Brain pericyte (primary cell): ENCODE measurements at places on chromosomes 5 and 9.

DNA sequence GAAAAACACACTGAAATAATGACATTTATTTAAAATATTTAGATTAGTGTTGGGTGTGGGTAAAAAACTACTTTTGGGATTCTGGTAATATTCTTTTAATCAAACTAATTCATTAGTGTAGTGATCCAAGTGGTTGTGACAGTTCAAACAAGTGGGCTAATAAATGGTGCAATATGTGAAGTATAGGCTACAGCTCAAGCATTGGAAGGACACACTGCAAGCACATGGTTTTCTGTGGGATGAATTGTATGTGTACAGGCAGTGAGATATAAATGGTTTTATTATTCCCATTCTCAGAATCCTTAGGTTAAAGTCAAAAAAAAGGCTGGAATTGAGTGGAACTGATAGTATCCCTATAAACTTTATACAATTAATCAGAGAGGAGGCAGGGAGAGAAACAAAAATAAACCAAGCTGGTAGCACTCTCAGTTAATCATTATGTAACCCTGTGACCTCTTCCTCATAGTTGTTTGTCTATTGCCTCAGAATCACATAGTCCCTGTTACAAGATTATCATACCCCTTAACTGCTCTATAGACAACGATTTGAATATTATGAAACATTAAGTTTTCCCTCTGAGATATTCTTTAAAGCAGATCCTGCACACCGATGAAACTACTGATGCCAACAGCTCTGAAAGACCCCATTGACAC is 1755.4 kb upstream of the ACO1 start:
- DNase-seq, result no peak

DNA sequence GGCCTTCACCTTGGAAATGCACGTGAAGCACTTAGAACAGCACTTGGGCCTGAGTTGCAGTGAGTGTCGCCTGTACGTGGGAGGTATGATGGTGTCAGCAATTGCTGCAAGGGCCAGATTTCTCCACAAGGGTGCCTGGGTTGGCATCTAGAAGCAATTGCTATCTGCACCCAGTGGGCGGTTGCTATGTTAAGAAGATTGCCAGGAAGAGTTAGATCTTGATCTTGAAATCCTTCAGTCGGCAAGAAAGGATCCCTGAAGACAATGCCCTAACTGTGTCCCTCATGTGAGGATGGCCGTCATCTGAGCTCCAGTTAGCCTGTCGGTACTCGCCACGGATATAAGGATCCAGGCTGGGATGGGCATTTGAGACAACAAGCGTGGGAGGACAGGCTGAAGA is 62.9 kb downstream of the MAMDC2 start:
- no peak for DNase-seq

DNA sequence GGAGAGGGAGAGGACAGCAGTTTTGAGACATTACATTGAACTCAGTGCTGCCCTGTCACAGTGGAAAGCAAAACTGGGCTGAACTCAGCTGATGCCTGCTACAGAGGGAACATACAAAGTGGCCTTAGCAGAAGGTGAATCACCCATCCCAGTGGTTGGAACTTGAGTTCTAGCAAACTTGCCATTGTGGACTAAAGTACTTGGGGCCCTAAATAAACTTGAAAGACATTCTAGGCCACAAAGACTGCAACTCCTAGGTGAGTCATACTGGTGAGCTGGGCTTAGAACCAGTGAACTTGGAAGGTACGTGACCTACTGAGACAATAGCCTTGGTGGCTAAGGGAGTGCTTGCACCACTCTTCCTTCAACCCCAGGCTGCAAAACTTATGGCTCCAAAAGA is 155.7 kb upstream of the RIOK2 start:
- DNase-seq, result no peak

GRCh38 chr5:111945535-111945934 is 188.5 kb upstream of the NREP start:
- no peak for DNase-seq

DNA sequence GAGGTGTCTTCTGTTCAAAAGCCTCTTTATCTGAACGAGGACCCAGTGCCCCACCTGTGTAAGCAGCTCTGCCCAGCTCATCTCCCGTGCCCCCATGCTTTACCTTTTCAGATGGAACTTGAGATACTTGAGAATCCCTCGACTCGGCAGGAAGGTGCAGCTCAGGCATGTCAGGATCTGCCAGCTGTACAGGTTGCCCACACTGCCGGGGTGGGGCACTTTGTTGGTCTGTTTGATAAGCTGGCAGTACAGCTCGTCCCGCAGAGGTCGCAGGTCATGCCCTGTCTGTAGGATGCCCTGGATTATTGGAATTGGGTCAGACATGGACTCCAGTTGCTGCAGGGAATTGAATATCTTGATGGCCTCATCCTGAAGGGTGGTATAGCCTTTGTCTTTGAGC is 58.0 kb upstream of the RETREG1 start:
- DNase-seq, result no peak

GRCh38 chr9:121194730-121195129 is 6.9 kb downstream of the RAB14 start:
- no peak for DNase-seq

DNA sequence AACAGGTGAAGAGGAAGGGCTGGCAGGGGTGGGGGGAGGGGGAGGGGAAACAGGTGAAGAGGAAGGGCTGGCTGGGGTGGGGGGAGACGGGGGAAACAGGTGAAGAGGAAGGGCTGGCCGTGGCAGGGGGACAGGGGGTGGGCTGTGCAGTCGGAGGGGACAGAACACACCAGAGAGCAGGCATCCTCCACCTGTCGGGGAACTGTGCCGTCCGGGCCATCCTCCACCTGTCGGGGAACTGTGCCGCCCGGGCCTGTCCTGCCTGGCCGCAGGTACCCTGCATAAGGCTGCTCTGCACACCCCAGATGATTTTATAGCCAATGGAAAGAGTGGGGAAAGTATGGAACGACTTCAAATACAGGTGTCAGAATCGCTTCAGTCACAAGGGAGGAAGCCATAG is 32.5 kb upstream of the PPP1R26 start:
- no peak for DNase-seq

DNA sequence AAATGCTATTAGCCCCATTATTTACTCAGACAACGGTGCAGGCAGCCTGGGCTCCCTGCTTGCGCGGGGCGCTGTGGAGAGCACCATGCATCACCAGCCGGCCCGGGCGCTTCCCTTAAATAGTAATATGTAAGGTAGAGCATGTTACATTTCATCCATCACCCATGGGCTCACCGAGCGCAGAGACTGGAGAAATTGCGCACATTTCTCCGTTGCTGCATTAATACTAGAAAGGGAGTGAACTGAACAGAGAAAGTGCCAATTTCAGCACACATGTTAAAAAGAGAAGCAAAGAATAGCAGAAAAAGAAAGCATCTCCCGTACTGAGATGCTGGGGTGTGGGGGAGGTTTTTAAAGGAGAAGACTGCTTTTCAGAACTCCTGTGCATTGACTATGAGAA is 400.3 kb downstream of the ZSWIM6 start:
- no peak for DNase-seq

DNA sequence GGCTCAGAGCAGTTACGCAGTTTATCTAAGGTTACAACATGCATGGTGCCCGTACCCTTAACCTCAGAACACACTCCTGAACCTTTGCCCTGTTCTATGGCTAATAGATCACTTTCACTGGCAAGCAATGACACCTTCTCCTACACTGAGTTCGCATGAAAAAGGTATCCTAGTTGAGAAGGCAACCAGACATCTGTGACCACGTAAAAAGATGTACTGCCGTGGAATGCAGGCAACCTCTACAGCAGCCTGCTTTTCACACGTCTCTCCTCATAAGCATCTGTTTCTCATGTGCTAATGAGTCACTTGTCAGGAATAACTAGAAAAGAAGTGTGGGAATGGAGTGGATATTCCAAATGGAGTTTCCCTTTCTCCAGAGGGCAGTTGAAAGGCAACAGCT is 71.4 kb downstream of the FBXO38 start:
- DNase-seq, result no peak

DNA sequence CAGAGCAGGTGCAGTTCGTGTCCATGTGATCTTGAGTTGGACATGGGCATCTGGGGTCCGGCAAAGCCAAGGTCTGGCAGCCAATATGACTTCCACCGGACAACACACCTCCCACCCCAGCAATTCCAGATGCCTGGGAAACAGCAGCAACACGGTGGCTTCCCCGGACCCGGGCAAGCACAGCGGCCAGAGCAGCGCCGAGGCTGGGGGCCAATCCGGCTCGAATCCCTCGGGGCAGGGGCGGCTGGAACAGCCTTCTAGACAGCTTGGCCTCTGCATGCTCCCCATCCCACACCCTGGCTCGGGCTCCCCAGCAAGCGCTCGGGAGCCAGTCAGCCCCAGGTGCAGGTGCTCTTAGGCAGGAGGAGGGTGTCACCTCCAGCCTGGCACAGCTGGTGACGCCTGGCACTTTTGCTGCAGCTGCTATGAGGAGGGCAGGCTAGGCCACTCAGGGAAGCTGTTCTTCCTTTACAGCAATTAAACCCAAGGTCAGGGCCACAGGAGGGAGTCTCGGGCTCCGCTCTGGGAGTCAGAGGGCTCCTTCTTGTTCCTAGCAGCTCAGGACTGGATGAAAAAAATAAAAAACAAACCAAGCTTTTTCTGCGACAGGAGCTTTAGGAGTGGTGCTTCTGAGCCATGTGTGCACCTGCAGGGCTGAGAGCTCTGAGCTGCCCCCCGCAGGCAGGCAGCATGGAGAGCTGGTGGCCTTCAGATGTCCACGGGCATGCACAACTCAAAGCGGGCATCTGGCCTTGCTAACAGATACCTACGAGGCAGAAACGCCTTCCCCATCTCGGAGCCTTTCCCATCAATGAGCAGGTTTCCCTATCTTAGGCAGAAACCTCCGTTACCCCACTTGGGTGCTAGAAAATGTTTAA is 28.2 kb downstream of the DBH start:
- DNase-seq, result no peak

- no peak for DNase-seq
These were observed 12.0 kb upstream of the DAP start for GRCh38 chr5:10772901-10773585.

DNA sequence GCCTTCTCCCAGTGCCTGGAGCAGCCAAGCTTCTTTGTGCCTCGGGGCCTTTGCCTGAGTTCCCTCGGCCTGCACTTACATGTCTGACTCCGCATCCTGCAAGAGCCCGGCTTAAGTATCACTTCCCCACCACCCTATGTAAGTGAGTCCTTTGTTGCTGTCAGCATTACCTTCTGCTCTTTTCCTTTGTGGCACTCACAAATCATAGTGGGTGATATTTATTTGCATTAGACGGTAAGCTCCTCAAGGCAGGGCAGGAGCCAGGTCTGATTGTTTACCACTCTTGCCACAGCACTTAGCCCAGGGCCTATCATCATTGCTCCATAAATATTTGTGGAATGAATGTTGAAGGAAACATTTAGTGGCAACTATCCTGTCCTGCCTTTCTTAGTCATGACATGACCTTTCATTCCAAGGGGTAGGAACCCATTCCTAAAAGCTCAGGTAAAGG is 4.8 kb downstream of the GM2A start:
- DNase-seq, result no peak
